ENCODE measurements at places on chromosomes 5 and 9. TPM values are rescaled to one million over a fixed set of nuclear protein-coding genes. Genes with fewer than 3 reads are reported as not detected.
A peak's percentile ranks its signal among the peaks of the same experiment; 100 is the strongest.

The PCDH12 gene
- total RNA-seq, result 0.57 TPM

The DRD1 gene
- total RNA-seq, result 0.77 TPM

The SLC36A3 gene
- not detected for total RNA-seq

The IFNE gene
- not detected for total RNA-seq

The CER1 gene
- total RNA-seq, result 28.8 TPM

The HDAC3 gene
- total RNA-seq, result 109 TPM

The TMED7 gene
- 62.8 TPM for total RNA-seq

DNA sequence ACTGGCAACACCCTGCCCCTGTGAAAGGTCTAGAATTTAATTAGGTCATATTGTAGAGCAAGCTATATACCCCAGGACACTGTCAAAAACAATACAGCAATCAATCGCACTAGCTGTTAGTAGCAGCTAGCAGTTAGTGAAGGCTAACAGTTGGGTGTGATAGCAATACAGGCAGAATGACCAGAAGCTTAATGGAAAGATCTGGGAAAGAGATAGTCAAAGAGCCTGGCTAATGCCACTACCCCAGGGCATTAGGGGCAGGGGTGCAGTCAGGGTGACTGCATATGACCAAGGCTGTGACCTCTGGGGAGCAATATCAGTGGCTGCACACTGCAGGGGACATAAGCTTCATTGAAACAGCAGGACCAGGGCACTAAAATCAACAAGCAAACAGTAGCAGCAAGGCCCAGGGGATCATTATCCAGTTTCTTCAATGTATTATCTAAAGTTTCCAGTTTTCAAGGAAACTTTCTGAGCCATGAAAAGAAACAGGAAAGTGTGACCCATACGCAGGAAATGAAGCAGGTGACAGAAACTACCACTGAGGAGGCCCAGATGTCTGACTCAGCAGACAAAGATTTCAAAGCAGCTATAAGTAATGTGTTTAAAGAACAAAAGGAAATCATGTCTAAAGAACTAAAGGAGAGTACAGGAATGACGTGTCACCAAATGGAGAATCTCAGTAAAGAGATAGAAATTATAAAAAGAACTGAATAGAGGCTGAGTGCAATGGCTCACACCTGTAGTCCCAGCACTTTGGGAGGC lies 82.4 kb downstream of the ZNF354C start:
- DNase-seq, result no peak
- H3K4me1 ChIP-seq, result no peaks in the 10 kb centered on the region
- H3K27me3 ChIP-seq, result no peaks in the 10 kb centered on the region
- H3K36me3 ChIP-seq, result no peaks in the 10 kb centered on the region
- no peak overlapping the region for H3K4me3 ChIP-seq

DNA sequence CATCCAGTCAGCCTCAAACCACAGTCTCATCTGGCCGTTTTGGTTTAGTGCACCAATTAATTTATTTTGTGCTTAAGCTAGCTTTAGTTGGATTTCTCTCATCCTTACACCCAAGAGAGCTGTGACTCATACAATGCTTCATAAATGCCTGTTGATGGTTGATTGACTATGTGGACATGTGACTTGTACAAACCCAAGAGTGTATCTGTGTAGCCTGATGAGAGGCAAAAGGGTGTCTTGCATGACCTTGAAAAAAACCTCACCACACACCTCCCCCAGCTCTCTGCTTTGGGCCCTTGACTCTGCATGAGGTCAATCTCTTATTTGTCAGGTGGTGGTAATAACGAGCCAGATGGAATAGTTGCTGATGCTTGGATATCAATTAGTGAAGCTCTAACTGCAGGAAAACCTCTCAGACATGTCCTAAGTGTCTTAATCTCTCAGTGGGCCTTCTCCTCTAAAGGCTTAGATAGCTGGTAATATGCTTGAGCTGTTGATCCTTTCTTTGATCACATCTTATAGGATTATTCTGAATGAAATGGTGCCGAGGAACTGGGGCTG lies 10.6 kb upstream of the GLRA1 start:
- H3K36me3 ChIP-seq, result no peaks in the 10 kb centered on the region
- H3K4me1 ChIP-seq, result no peaks in the 10 kb centered on the region
- H3K27me3 ChIP-seq, result no peaks in the 10 kb centered on the region
- no peak overlapping the region for H3K4me3 ChIP-seq

- H3K4me1 ChIP-seq, result no peaks in the 10 kb centered on the region
- no peak overlapping the region for H3K4me3 ChIP-seq
- no peaks in the 10 kb centered on the region for H3K36me3 ChIP-seq
- no peak for DNase-seq
Observed at GRCh38 chr5:115733607-115734006, 82.9 kb downstream of the CDO1 start.

DNA sequence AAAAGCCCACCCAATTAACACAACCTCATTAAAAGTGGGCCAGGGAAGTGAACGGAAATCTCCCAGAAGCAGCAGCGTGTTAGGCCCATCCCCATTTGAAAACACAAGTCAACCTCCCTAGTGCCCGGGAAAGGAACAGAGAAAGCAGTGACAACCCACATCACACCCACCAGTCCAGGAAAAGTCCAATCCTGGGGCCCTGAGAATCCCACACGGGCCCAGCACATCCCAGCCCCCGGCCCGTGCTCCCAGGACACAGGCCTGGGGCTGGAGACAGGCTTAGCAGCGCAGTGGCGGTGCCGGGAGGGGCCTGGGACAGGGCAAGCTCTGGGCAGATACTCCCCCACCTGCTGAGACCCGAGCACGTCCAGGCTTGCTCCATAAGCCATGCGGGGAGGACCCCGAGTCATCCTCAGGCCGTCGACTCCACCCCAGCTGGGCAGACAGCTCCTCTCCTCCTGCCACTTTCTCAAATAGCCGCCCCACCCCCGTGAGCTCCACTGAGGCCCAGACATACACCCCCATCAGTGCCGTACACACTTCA lies 101.0 kb downstream of the KCNT1 start:
- no peaks in the 10 kb centered on the region for H3K36me3 ChIP-seq
- no peaks in the 10 kb centered on the region for H3K27me3 ChIP-seq
- H3K27ac ChIP-seq, result no peak overlapping the region
- no peaks in the 10 kb centered on the region for H3K4me1 ChIP-seq
- no peak overlapping the region for H3K4me3 ChIP-seq

- H3K27ac ChIP-seq, result no peak overlapping the region
- no peak for DNase-seq
- H3K4me3 ChIP-seq, result no peak overlapping the region
Observed at GRCh38 chr5:169723103-169723831, 86.2 kb downstream of the DOCK2 start.

GRCh38 chr5:124592891-124593290 lies 153.5 kb downstream of the ZNF608 start:
- no peak for DNase-seq
- H3K27ac ChIP-seq, result no peak overlapping the region
- no peak overlapping the region for H3K4me3 ChIP-seq

- DNase-seq, result no peak
- H3K4me1 ChIP-seq, result no peaks in the 10 kb centered on the region
- no peak overlapping the region for H3K4me3 ChIP-seq
- no peak overlapping the region for H3K27ac ChIP-seq
- no peaks in the 10 kb centered on the region for H3K36me3 ChIP-seq
- no peaks in the 10 kb centered on the region for H3K27me3 ChIP-seq
Observed at GRCh38 chr5:68709239-68709638, 384.6 kb upstream of the SLC30A5 start.

GRCh38 chr5:80092486-80093107 lies 57.4 kb downstream of the THBS4 start:
- H3K4me3 ChIP-seq, result no peak overlapping the region
- no peaks in the 10 kb centered on the region for H3K4me1 ChIP-seq
- no peaks in the 10 kb centered on the region for H3K36me3 ChIP-seq
- no peaks in the 10 kb centered on the region for H3K27me3 ChIP-seq
- DNase-seq, result no peak

DNA sequence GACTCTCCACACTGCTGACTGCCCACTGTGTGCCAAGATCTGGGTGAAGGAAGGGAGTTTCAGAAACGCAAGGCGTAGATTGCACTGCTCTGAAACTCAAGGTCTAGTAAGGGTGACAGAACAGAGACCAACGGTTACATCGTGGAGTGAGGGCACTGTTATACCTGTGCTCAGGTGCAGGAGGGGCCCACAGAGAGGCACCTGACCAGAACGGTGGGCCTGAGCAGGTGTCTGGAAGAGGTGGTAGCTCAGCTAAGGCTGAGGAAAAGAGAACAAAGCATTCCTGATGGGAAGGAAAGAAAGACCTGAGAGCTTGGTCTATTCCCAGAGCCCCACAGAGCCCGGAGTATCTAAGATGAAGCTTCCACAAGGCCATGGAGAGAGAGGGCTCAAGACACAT lies 267.2 kb downstream of the MED10 start:
- H3K27ac ChIP-seq, result no peak overlapping the region
- H3K4me3 ChIP-seq, result no peak overlapping the region
- no peaks in the 10 kb centered on the region for H3K27me3 ChIP-seq
- H3K4me1 ChIP-seq, result no peaks in the 10 kb centered on the region
- H3K36me3 ChIP-seq, result no peaks in the 10 kb centered on the region
- DNase-seq, result no peak

GRCh38 chr5:87300176-87300575 lies 32.5 kb downstream of the RASA1 start:
- no peaks in the 10 kb centered on the region for H3K27me3 ChIP-seq

DNA sequence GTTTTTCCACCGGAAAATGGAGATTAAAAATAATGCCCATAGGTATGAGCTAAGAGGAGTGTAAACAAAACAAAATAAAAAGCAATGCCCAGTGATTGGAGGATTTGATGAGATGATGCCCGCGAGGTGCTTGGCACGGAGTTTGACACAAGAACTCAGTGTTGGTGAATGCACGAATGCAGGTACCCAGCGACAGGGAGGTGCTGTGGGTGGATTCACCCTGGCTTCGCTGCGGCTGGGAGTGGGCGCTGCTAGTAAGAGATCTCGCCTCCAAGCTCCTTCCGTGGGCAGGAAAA lies 526 bp upstream of the STXBP1 start:
- H3K36me3 ChIP-seq, result no peaks in the 10 kb centered on the region
- peak overlapping the region; percentile 69 for H3K4me3 ChIP-seq
- H3K27ac ChIP-seq, result no peak overlapping the region
